CD4-positive, CD25-positive, alpha-beta regulatory T cell (primary cell): ENCODE measurements at places on chromosomes 5 and 9.

- DNase-seq, result no peak
Observed at GRCh38 chr5:7250611-7251010, 145.3 kb upstream of the ADCY2 start.

GRCh38 chr5:34587355-34588241, 68.5 kb upstream of the RAI14 start:
- no peak for DNase-seq

- no peak for DNase-seq
Observed at GRCh38 chr5:157677931-157678330, 6.6 kb downstream of the C5orf52 start.

DNA sequence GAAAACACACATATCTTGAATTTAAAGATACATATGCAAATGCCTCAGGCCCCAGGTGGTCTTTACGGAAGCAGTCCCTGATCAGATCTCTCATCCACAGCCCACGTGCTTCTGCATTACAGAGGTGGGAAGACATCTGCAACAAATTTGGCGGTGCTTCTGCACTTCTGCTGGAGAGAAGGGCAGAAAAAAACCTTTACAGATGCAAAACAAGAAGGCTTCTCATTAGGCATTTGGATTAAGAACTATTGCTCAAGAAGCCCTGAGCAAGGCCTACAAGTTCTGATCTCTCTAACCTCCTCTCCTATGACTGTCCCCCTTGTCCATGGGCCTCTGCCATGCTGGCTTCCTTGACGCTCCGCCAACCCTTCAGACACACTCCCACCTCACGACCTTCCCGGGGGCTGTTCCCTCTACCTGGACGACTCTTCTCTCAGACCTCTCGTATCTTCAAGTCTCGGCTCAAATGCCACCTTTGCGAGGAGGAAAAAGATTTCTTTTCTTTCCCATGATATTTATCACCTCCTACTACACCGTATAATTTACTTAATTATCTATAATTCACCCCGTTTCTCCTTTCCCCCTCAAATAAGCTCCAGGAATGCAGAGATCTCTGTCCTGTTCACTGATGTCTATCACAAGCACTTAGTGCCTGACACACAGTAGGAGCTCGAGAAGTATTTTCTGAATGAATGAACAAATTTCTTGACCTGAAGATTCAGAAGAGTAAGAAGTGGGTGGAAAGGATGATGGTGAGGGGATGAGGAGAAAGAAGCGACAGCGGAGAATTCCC, 1.1 kb downstream of the MTMR12 start:
- DNase-seq, result peak; percentile 4

DNA sequence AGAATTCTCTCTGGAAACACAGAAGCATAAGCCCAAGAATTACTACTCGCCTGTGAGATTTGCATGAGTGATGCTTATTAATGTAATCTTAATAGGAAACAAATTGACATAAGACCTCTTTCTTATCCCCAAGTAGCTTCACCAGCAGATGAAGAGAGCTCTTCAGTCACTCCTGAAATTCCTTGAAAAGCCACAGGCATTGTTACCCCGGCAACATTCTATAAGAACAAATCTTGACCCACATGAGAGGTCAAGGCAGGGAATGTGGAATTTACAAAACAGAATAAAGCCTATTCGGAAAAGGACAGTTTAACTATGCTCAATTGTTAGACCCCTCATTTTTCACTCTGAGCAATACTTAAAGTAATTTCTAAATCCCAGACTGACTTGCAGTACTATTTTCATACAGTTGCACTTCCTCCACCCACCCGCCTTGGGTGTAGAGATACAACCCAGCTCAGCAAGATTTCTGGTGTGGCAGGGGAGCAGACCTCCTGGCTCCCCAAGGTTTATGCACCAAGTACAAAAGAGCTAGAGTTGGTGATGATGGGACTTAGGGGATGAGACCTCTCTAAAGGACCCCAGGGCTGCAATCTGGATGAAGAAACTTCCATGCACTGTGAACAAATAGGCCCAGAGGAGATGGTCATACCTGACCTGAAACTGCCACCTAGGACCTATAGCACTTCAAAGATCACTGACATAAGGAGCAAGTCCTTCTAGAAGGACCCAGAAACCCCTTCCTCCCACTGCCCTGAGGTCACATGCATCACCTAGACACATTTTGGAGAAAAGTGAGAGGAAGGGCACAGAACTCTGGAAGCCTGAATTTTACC, 242.1 kb downstream of the ZNF608 start:
- DNase-seq, result no peak

DNA sequence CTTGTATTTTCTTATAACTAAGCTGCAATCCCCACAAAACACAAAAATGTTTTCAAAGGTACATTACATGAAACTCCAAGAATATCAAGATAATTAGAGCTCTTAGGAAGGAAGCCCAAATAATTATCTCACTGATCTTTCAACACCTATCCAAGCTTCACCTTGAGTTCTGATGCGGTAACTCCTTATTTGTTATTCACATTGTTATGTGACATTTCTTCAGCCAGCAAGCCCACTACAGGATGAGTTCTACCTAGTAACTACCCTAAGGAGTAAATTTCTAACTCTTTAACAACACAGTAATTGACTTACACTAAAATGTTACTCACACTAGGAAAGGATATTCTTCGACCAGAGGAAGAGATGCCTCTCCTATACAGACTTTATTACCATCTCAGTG, 9.9 kb downstream of the NR6A1 start:
- DNase-seq, result no peak

DNA sequence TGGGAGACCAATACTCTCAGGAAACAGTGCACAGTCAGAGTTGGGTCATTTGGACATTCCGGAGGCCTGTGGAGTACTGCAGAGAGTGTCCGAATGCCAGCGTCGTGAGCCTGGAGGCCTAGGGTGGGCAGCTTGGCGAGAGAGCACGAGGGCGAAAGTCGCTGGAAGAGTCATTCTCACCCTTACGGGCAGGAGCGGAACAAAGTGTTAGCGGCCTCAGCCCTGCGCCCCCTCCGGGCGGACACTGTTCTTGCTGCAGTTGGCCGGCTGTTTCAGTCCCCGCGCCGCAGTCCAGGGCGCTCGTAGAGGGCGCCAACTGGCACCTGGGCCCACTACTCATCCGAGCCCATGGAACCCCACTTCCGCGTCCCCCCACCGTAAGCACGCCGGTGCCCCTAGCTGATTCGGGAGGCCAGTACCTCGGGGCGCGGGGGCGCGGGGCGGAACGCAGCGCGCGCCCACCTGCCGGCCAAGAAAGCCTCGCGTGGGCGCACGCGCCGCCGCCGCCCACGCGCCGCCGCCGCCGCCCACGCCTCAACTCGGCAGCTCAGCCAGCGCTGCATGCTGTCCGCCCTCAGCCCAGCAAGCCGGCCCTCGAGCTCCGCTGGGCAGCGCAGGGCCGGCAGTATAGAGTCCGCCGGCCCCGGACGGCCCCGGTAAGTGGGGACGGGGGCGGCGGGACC, 99.7 kb upstream of the CCL21 start:
- DNase-seq, result no peak

DNA sequence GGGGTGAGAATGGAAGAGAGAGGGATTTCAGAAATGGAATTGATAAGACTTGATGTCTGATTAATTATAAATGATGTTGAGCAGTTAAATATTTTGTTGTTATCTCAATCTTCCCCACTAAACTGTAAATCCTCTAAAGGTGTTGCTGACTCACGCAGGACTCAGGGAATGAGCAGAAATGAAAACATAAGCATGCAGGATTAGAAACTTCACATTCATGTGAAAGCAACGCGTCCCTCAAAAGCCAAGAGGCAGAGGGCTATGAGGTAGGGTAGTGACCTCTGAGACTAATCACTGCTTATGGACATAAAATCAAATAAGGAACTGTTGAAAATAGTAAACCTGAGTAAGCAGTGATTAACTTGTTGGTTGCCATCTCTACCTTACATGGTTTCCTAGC, 21.1 kb downstream of the ADAMTSL1 start:
- DNase-seq, result no peak

DNA sequence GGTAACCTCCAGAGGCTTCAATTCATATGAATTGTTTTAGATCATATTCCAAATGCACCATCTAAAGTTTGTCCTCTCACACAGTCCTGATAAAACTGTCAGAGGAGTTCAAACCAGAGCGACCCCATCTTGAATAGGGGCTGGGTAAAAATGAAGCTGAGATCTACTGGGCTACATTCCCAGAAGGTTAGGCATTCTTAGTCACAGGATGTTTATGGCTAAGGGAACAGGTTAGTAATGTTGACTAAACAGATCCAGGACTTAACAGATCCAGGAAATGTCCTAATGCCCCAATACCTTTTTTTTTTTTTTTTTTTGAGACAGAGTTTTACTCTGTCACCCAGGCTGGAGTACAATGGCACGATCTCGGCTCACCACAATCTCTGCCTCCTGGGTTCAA, 192.6 kb upstream of the PRDM9 start:
- no peak for DNase-seq

DNA sequence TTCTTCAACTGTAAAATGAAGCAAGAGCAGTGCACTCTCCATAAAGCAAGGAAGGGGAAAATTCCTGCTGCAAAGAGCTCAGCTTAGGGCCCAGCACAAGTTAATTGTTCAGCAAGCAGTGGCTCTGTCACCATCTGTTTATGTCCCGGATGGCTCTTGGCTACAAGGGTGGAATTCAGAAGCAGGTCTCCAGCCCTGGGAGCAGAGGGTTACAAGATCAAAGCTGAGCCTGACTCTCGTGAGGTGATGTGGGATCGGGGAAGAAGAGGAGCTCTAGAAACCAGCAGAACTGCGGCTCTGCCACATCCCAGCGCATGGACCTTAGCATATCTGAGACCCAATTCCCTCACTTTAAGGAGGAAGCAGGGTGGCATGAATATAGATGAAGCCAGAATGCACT, 25.2 kb upstream of the OLFM1 start:
- no peak for DNase-seq

DNA sequence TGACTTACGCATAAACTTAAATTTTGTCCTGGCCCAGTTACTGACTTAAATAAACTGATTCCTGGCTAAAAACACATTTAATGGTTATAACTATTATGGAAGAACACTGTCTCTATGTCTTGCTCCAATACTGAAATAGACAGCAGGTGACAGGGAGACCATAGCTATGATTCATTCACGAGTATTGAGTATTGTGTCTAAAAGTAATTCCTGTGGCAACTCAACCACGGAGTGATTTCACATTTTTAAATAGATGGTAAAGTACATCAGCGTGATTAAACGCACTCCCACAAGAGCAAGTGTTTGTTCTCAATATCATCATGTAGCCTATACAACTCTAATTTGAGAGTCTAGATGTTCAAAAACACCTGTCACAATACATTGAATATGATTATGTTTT, 35.9 kb upstream of the PCSK1 start:
- DNase-seq, result no peak

- DNase-seq, result peak; percentile 3
Observed at GRCh38 chr5:124951661-124952060, 205.2 kb upstream of the ZNF608 start.

DNA sequence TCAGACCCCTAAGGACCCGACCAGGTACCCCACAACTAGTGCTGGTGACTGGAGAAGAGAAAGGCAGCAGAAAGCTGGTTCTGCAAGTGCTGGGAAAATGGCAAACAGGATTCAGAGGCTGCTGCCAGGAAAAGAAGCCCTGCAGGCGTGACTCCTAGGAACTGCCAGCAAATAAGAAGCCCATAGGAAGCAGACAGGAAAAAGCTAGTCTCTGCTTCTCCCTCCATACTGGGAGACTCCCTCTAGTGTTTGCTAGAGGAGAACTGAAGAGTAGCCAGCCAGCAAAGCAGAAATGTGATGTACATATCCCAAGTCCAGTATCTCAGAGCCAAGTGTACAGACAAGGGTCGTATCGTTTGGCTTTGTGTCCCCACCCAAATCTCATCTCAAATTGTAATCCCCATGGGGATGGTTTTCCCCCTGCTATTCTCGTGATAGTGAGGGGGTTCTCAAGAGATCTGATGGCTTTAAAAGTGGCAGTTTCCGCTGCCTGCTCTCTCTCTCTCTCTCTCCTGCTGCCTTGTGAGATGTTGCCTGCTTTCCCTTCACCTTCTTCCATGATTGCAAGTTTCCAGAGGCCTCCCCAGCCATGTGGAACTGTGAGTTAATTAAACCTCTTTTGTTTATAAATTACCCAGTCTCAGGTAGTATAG, 38.1 kb upstream of the TUSC1 start:
- DNase-seq, result no peak

- no peak for DNase-seq
Observed at GRCh38 chr5:98813755-98814154, 40.3 kb downstream of the RGMB start.

- no peak for DNase-seq
Observed at GRCh38 chr5:74507370-74508005, 133.0 kb downstream of the ENC1 start.
